Activated naive CD4-positive, alpha-beta T cell (primary cell): ENCODE measurements at places on chromosomes 7 and 10.

DNA sequence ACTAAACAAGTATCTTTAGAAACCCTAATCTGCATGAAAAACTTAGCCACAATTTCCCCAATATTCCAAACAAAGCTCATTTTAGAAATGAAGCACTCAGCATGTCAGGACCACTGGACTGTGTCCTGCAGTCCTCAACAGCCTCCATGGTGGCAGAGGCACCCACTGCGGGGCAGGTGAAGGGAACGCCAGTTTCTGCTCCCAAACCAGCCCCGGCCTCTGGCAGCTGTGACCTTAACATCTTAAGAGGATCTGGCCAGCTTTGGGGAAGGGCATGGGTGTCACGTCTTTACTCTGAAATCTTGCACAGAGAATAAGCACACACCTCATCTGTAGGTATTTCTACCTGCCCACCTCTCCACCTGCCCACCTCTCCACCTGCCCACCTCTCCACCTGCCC, 262.7 kb downstream of the DNAJB6 start:
- DNase-seq = no peak

- no peak for DNase-seq
Observed at GRCh38 chr10:93154531-93154930, 80.8 kb downstream of the CYP26A1 start.

GRCh38 chr7:47755248-47755647, 173.3 kb upstream of the TNS3 start:
- no peak for DNase-seq

GRCh38 chr10:120095875-120096274, 203.3 kb downstream of the SEC23IP start:
- DNase-seq = no peak

GRCh38 chr7:68629-69028, 123.7 kb upstream of the FAM20C start:
- DNase-seq = no peak

DNA sequence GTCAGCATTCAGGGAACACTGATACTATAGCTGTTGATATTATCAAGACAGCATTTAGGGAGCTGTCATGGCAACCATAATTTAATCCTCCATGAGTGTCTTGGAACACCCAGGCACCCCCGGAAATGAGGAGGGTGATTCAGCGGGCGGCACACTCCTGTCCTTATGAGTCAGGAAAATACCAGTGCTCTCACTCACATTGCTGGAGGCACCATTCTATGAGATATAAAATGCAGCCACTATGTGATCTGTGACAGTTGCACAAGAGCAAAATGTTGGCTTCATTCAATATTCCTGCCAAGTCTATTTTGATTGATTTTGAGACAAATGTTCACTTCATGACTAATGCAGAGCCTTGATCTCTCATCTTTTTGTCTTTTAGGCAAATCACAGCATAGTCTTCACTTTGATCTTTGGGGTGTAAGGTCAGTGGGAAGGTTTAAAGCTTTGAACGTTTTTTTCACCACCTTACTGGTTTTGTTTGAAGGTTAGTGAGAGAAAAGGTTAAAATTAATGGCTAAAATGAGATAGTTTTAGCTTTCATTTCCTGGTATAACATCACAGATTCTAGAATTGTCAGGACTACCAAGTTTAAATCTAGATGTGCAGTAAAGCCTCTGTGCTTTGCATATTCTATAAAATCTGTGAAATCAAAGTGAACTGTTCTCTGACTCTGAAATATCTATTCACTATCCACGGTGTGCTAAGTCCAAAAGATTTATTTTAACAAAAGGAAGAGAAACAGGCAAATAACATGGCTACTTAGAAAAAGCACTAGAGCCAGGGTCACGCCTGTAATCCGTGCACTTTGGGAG, 12.4 kb upstream of the ARHGAP12 start:
- no peak for DNase-seq

- DNase-seq = no peak
Observed at GRCh38 chr10:113853578-113854012, 287 bp downstream of the DCLRE1A start.
